ENCODE measurements at places on chromosomes 1 and 21.

GRCh38 chr1:57067863-57068262 lies 102.0 kb upstream of the C8B start:
- no peak for DNase-seq

DNA sequence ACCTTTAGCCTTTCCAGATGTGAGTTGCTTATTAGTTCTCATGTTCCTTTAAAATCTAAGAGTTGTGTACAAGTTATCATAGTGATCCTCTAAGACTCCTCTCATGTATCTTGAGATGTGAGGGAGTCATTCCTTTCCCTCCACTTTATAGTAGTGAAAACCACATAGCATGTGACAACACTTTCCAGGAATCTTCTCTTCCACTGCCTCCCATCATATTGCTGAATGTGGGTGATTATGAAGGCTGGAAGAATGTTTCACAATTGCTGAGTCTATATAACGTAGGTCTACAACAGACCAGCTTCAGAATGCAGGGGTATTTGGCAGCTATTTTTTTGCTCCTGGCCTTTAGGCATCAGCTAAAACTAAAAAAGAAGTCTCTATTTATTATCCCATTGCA lies 44.7 kb upstream of the LRRC7 start:
- DNase-seq, result no peak

- no peak for DNase-seq
Measured at GRCh38 chr1:61337441-61337951, 255.1 kb downstream of the NFIA start.

- DNase-seq, result no peak
Measured at GRCh38 chr1:29240400-29240837, 4.1 kb downstream of the PTPRU start.

DNA sequence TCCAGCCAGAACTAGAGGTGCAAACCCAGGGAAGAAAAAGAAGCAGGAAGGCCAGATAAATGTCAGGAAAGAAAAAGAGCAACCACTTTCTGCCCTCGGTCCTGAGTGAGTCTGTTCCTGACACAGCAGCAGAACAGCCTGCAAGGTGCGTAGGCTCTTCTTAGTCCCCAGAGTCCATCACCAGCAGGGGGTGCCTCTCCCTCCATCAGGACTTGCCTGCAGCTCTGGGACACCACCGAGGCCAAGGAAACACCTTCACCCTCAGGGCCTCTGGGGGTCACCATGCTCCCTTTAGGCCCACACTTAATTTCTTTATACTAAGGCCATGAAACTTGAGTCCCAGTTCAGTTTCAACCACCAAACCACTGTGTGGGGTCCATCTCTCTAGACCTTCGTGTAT lies 43.7 kb upstream of the NFASC start:
- peak; percentile 49 for DNase-seq

- no peak for DNase-seq
Measured at GRCh38 chr1:162056579-162056978, 12.9 kb upstream of the NOS1AP start.

- no peak for DNase-seq
Measured at GRCh38 chr1:42385283-42385682, 4.7 kb downstream of the RIMKLA start.

- no peak for DNase-seq
Measured at GRCh38 chr1:159938211-159938852, 7.1 kb downstream of the IGSF9 start.

GRCh38 chr1:66890621-66891020 lies 34.0 kb downstream of the DNAI4 start:
- no peak for DNase-seq

DNA sequence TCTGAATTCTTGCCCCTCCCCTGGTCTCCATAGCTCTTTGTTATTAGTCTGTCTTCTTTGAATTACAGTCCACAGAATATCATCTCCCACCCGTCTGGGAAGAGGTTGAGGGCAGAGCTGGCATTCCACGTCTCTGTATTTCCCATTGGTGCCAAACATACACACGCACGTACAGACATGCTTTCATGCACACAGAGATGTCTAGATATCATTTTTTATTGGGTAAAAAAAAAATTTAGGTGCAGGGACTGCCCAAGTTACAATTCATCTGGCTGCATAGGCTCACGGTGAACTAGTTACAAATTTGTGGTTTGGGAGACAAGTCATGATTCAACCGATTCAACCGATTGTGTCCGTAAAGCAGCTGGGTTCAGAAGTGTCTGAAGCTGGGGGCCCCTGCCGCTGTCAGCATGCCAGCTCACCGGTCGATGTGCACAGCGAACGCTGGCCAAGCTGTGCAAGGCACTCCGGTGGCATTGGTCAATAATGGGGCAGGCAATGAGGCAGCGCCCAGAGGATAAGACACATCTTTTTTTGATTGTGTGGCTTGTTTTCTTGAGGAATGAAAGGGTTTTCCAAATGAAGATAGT lies 73.7 kb downstream of the KCNN3 start:
- no peak for DNase-seq

- no peak for DNase-seq
Measured at GRCh38 chr21:29682800-29683199, 257.0 kb downstream of the GRIK1 start.

- DNase-seq, result no peak
Measured at GRCh38 chr1:207155028-207155427, 51.0 kb downstream of the C4BPA start.

DNA sequence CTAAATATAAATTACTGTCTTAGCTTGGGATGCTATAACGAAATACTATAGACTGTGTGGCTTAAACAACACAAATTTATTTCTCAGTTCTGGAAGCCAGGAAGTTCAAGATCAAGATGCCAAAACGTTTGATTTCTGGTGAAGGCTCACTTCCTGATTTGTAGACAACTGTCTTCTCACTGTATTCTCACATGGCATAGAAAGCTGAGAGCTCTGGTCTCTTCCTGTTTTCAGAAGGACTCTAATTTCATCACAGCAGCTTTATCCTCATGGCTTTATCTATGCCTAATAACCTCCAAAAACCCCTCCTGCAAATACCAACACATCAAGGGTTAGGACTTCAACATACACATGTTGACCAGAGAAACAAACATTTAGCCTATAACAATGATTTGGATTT lies 1795.5 kb downstream of the MRPL39 start:
- DNase-seq, result no peak

DNA sequence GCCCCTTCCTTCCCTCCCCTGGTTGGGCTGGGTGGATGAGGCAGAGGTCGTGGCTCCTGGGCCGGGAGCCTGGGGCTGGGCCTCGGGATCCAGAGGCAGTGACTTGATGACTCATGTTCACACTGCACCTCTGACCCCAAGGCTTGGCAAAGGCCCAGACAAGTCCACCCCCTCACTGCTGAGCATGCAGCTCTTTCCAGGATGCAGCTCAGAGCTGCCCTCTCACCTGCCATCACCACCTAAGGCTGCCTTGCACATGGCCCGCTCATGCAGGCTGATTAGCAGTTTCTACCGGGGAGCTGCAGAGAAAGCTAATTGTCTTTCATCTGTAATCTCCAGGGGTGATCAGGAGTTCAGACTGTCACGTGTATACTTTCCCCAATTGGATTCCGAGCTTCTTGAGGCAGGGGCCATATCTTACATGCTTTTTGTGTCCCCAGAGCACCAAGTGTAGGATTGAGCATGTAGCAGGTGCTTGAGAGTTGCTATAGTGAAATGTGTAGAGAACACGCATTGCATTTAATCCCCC lies 62.1 kb downstream of the LRRN2 start:
- DNase-seq, result no peak

DNA sequence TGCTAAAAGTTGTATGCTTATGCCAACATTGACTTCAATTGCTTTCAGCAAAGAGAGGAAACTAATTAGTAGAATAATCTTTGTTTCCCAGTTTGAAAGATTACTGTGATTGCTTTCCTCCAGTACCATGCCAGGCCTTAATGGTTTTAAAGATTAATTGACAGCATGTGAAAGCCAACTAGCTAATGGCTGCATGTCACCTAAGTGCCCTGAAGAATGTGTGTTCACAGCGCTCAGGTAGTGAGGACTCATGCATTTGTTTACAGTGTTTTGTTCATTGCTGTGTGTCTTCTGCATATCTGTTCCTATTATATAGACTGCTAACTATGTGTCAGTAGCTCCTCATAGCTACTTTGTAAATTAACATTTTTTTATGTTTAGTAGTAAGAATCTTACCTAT lies 335.6 kb downstream of the LRRIQ3 start:
- no peak for DNase-seq

- DNase-seq, result no peak
Measured at GRCh38 chr1:20936621-20937020, 149.5 kb upstream of the HP1BP3 start.

DNA sequence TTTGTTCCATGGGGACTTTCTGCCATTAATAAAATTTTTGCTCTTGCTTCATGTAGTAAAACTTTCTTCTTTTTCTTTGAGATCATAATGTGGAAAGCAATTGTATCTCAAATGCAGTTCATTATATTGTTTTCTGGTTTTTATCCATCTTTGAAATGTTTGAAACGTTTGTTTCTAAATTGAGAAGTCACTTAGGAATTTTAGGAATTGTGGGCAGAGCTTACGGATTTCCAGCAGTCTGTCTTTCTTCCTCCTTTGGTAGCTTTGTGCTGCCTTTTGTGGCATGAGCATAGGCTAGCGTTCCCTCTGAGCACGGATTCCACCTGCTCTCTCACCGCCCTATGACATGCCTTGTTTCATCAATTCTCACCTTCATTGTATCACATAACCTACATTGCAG lies 2.9 kb upstream of the ST6GALNAC5 start:
- DNase-seq, result no peak

GRCh38 chr1:234213658-234214128 lies 159.6 kb upstream of the COA6 start:
- no peak for DNase-seq
